Small intestine (tissue), 16 donors: ENCODE measurements at places on chromosomes 12 and 14. TPM values are rescaled to one million over a fixed set of nuclear protein-coding genes. Genes with fewer than 3 reads are reported as not detected.

The CD69 gene
- polyA plus RNA-seq = 7.1 TPM

DNA sequence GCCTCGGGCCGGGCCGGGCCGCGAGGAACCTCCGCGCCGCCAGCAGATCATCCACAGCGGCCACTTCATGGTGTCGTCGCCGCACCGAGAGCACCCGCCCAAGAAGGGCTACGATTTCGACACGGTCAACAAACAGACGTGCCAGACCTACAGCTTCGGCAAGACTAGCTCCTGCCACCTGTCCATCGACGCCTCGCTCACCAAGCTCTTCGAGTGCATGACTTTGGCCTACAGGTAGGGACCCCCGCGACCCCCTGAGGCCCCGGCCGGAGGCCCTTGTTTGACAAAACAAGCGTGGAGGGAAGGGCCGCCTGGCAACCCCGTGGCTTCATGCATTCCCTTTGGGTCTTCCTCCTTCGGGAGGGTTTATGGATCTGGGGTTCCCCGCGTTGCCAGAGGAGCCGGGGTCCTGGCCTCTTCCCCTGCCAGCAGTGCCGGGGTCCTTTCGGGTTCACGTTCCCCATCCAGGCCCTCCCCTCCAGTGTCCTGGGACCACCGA, 526 bp downstream of the MLXIP start:
- DNase-seq = peak; percentile 64

GRCh38 chr12:108325018-108325358, 14.1 kb downstream of the CMKLR1 start:
- no peak for DNase-seq

DNA sequence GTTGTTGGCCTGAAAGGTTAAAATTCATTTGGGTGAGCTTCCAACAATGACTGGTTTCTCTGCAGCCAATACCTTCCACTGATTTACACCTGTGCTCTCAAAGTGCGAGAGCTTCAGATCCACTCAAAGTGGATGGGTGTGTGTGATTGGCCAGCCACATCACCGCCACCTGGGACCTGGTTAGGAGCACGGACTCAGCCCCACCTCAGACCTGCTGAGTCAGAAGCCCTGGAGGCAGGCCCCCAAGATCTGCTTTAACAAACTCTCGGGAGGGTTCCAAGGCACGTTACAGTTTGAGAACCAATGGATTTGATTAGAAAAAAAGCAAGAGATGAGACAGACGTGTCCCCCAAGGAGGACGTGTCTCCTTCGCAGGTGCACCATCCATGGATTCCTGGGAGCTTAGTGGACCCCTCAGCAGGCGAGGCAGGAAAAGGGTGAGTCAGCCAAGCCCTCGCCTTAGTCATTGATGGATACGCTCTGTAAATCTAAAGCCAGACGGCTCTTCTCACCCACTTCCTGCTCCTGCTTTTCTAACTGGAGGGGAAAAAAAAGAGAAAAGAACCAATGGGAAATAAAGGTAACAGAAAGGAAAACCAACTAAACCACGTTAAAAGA, 24.5 kb downstream of the FZD10 start:
- DNase-seq = no peak

GRCh38 chr12:5988659-5989116, 43.6 kb upstream of the ANO2 start:
- peak; percentile 73 for DNase-seq

DNA sequence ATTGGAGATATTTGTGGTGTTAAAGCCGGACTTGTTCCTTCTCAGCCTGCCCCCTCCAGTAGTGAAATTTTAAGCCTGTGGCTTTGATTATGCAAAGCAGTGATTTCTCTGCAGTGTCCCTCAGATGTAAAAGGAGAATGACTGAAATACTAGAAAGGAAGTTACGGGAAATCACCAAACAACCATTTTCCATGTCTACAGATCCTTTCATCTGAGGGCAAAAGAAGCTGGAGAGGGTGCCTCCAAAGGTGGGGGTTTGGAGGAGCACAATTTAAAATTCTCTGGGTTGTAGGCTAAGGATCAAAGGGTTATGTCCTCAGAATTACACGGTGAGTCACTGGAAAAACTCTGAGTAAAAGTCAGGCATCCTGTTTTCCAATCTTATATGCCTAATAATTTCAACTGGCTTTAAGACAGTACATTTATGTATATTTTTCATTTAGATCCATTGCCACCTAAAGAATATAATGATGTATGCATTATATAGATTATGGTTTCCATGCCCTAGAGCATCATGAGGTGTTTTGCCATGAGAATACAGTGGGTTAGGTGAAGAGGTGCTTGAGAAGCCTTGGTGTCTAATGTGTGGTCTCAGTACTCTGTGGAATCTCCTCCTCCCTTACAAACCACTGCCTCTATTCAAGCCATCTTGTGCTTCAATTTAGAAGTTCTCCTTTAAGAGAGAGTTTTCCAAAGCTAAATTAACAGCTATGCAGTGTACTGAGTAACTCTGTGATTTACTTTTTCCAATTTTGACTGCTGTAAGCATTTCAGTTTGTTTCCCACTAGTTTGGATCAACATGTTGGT, 362.1 kb downstream of the RAD51B start:
- DNase-seq = no peak

DNA sequence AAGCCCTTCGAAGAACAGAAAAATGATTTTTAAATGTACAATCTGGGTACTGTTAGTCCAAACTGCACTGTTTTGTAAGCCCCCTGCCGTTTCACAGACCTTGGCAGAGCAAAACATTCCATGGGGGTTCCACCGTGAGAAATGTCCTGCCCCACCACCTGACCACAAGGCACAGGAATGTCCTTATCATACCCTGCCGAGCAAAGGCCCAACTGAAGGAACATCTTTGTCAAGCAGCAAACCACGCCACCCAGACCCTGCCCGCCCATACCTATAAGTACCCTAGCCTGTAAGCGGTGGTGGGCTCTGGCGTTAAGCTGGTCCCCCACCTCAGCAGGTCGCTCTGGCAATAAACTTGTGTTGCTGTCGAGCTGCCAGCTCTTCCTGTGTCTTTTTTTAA, 181.6 kb upstream of the PZP start:
- no peak for DNase-seq

- DNase-seq = no peak
Measured at GRCh38 chr14:89123851-89124250, 293.2 kb downstream of the FOXN3 start.

DNA sequence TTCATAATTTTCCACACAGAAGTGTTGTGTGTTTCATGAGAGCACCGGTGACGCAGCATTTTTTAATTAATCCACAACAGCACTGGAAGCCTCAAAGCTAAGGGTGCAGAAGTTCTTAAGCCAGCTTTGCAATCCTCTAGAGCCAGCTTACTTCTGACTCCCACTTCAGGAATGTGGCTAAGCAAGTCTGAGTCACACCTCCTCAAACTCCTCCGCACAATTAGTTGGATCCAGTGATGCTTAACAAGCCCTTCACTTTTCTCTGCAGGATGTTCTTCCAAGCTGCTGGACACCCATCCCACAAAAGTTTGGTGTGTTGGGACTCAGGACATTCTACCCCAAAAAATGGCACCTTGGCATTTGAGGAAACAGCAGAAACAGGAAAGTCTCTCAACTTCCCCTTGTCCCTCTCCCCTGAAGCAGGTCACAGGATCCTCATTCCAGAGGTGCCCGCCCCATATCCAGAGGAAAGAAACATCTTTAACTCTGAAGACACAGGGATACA, 210.0 kb downstream of the PPM1H start:
- peak; percentile 82 for DNase-seq

The GPR68 gene
- polyA plus RNA-seq = not detected

The MYH6 gene
- 52.1 TPM for polyA plus RNA-seq

DNA sequence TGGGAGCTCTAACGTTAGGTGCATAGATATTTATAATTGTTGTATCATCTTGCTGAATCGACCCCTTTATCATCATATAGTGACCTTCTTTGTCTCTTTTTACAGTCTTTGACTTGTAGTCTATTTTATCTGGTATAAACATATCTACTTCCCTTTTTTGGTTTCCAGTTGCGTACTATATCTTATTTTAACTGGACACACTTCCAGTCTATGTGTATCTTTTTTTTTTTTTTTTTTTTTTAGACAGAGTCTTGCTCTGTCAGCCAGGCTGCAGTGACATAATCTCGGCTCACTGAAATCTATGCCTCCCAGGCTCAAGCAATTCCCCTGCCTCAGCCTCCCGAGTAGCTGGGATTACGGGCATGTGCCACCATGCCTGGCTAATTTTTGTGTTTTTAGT, 41.9 kb upstream of the ZFP36L1 start:
- no peak for DNase-seq

DNA sequence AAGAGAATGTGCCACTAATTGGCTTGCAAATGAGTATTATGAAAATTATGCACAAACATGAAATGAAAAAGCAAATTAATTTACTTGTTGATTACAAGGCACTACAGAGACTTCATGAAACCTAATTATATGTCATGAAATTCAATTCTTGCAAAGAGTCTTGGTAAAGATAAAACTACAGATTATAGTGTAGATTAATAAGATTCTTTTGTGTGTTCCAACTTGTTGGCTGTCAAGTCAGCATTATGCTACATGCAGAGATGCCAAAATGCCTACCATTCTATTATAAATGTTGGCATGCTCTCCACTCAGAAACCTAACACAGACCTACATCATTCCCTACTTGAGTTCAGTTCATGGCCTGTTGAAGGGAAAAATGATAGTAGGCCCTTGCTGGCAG, 97.2 kb upstream of the KITLG start:
- no peak for DNase-seq

The LHX5 gene
- polyA plus RNA-seq = not detected

GRCh38 chr14:32980178-32980901, 41.7 kb downstream of the NPAS3 start:
- no peak for DNase-seq
